T47D (cell line): ENCODE measurements at places on chromosomes 7 and 10.

DNA sequence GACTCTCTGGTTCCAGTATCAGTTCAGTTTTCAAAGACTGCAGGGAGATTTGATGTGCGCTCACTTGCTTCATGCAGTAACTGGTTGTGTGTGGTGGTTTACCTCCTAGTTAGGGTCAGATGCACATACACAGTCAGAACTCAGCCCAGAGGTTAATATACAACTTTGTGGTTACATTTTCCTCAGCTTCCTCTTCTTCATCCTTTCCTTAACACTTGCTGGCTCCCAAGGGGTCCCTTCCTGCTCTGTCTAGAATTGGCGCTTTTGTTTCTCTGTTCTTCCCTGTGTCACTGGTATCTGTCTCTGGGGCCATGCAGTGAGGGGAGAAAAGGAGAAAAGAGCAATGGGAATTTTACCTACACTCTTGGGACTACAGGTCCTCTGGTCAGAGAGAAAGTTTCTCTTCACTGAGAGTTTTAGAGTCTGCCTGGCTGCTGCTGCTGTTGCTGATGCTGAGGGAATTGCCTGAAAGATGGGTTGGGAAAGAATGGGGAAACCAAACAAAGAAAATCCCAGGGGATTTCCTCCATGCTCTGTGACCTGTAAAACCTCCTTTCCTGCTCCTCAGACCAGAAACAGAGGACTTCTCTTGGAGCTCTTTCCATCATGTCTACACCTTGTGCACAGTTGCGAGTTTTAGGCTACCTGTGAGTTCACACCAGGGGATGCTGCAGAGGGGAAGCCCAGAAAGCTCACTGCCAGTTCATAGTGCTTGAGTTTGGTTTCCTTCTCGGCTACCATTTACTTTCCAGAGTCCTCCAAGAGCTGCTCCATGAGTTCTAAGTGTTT lies 74.6 kb downstream of the WDFY4 start:
- DNase-seq = no peak

DNA sequence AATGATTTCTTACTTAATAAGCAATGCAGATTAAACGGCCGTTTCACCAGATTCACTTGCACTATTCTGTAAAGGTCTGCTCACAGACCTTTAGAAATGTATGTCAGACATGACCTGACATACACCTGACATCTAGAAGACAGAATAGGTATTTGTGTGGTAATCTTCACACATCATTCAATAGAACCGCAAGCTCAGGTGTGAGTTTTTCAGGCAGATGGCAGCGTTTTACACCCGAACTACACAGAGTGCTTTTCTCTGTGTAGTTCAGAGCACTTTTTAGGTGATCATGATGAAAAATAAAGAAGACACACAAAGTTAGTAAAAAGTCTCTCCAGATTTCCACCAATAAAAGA lies 63.2 kb downstream of the PRKCQ start:
- DNase-seq = no peak

GRCh38 chr7:1576521-1577253 lies 6.9 kb upstream of the PSMG3 start:
- DNase-seq = no peak

DNA sequence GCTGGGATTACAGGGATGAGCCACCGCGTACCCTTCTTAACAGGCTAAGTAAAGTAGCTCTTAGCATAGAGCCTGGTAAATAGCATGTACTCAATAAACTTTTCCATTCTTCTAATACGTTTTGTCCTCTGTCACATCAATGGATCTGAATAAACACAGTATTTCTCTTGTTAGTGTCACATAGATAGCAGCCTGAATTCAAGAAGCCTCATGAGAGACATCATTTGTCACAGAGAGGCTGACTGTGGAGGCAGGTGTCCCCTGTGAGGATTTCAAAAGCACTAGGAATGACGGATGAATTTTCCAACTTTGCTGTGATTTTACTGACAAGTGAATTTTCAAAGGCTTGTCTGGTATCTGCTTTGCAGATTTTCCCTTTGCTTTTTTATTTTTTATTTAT lies 82.6 kb upstream of the CDC14C start:
- DNase-seq = no peak

- DNase-seq = no peak
These were observed 118.6 kb downstream of the ZMIZ1 start for GRCh38 chr10:79187121-79187940.
